ENCODE measurements at places on chromosomes 7 and 10.

DNA sequence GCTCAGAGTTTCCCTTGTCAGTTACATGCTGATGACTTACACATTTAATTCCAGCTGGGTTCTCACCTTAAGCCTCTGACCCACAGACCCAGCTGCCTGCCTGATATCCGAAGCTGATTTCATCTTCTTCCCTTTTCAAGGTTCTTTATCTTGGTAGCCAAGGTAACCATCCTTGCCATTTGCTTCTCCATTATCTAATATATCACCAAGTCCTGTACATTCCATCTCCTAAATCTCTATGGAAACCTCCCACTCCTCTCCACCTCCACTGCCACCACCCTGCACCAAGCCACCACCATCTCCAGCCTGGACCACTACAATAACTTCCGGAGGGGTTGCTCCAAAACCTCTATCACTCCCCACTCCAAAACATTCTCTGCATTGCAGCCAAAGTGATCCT is 19.9 kb downstream of the SCRN1 start:
- DNase-seq, result no peak

GRCh38 chr7:129258649-129259389 is 34.0 kb downstream of the AHCYL2 start:
- DNase-seq, result no peak

DNA sequence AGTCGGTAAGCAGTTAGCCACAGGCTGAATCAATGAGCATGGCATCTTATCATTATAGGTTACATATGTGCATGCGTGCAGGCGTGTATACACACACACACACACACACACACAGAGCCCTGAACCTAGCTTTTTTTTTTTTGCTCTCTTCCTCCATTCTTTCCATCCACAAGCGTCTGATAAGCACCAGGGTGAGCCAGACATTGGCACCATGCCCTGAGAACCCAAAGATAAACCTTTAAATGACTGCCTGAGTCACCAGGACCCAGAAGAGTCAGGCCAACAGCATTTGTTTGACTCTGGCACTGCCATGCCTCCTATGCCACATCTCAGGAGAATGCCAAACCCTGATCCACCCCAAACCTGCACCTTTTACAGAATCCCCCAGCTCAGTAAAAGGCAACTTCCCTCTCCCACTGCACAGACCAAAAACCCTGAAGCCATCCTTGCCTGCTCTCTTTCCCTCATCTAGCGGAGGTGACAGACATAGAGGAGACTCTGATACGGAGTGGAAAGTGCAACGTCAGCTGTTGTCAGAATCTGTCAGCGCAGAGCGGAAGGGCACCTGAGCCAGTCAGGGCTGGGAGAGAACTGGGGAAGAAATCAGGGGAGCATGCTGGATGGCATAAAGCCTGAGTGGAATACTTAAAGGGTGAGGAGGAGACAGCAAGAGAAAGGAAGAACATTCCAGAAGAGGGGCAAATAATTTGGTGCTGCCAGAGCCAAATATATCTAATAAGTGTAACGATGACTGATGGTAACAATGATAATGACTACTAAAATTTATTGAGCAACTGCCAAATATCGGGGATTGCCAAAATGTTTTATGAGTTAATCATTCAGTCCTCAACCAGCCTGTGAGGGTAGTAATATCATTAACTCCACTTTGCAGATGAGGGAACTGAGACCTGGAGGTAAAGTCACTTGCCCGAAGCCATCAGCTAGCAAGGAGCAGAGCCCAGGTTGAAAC is 3.2 kb downstream of the PARP12 start:
- no peak for DNase-seq

DNA sequence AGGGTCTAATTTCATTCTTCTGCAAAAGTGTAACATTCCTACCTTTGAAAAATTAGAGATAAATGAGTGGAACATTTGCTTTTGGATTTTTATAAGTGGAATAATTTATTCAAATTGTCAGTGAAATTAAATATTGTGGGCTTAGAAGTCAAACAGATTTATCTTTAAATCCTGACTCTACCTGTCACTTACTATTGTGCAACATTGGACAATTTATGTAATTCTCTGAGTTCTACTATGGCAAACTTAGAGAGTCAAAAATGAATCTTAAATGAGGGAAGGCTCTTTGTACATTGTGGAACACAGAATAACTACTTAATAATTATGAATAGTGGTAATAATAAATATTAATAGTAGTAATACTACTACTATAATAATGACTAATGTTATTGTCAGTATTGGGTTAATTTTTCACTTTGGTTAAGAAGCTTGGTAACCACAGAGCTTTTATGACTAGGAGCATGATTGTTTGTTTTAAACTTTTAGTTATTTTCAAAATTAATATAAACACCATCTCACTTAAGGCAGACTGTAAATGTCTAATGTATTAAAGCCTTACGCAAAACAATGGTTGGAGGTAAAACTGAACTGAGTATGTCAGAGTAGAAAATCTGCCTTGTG is 70.0 kb downstream of the PRKG1 start:
- no peak for DNase-seq

GRCh38 chr10:105586451-105587098 is 945.5 kb downstream of the SORCS3 start:
- no peak for DNase-seq

- no peak for DNase-seq
Observed at GRCh38 chr7:67696124-67696523, 699.5 kb downstream of the TYW1 start.

- DNase-seq, result no peak
Observed at GRCh38 chr7:6718124-6718523, 11.4 kb upstream of the ZNF12 start.

DNA sequence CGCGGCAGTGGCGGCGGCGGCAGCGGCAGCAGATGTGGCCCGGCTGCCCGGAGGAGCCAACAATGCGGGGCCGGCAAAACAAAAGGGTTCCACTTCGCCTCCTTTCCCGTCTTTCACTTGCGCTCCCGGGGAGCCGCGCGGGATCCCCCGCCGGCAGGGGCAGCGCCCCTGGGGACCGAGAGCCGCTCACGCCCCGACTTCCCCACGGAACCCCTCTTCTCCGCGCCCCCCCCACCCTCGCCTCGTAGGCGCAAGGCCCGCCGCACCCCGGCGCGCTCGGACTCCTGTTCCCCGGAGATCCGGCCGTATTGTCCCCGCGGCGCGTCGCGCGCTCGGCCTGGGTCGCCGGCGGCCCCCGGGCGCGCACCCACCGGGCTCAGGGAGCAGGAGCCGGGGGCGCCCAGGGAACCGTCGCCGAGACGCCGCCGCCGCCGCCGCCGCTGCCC is 854 bp downstream of the CTBP2 start:
- no peak for DNase-seq

DNA sequence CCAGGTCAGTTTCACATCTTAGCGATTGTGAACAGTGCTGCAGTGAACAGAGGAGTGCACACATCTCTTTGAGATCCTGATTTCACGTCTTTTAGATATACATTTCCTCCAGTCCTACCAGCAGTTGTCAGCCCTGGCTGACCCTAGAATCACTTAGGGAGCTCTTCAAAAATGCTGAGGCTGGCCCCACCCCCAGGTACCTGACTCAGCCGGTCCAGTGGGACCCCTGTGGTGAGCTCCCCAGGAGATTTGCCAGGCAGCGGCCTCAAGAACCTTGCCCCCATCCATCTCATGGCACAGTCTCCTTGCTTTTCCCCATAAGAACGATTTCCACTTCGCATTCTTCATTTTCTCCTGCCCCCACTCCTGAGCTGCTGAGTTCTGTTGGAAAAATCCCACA is 45.5 kb downstream of the TEX36 start:
- no peak for DNase-seq

DNA sequence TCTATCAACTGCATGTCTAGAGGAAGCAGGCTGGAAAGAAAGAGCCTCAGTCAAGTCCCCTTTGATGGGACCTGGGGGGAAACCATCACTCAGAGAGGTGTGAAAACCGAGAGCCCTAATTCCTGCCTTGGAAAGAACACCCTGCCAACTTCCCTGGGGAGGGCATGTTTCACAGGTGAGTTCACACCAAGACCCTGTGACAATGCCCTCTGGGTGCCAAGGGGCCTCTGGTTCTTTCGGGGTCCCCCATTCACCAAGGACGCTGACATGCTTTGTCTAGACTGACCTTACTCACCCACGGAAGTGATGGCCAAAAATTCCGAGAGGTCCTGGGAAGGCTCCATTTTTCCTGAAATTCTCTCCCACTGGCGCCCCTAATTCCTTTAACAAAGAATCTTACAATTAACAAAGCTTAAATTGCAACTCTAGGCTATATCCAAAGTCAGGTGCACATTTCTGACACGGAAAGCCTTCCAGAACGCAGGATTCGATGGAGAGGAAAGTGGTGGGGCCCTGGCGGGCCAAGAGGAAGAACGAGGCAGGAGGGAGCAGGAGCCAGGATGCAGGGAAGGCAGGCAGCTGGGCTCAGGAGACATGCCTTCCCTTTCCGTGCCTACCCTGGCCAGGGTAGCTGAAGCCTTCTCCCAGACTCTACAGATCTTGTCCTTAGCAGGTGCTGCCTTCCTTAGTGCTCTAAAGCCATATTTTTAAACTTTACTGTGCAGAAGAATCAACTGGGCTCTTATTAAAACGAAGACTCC is 23.7 kb downstream of the VSTM4 start:
- DNase-seq, result no peak

DNA sequence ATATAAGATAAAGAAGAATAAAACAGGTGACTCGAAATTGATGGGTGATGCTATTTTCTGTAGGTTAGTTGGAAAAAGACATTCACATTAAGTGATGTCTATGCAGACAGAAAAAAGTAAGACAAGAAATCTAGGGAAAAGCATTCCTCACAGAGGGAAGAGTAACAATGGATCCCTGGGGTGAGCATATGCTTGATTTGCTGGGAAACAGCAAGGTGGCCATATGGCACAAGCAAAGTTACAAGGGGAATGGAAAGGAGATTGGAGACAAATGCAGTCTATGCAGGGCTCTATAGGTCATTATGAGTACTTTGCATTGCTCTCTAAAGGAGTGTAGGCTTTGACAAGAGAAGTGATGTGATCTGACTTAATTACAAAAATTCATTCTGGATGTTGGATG is 90.9 kb upstream of the ZNF804B start:
- DNase-seq, result no peak

DNA sequence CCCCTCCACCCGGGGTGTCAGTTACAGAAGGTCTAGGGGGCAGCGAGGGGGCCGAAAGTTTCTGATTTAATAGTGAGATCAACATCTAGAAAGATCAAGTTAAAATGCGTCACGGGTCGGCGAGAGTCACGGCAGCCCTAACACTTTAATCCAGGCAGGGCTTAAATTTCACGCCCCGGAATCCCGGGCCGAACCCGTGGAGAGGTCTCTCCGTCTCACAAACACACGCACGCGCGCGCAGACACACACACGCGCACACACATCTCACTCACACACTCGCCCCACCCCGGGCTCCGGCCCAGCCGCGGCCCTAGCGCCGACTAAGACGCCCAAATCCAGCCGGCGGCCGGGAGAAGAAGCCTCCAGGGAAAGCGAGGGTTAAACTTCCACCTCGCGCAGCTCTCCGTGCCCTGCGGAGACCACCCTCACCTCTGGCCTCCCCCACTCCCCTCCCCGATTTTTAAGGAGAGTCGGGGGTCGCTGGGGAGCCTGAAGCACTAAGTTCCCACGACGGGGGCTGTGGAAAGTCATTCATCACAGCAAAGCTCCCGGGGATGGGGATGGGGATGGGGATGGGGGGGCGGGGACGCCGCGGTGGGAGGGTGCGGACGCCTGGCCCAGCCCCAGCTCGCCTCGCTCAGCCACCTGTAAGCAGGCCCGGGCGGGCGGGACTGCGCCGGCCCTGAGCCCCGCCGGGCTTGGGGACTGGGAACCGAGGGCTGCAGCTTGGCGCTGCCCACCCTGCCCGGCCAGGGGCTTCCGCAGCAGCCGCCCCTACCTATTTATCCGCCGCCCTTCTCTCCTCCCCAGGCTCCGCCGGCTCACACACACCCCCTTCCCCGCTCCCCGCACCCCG is 1.6 kb downstream of the PDGFA start:
- no peak for DNase-seq

- DNase-seq, result no peak
Observed at GRCh38 chr10:24751716-24752115, 28.0 kb upstream of the ARHGAP21 start.

GRCh38 chr10:48439581-48440041 is 133.1 kb downstream of the MAPK8 start:
- DNase-seq, result no peak

DNA sequence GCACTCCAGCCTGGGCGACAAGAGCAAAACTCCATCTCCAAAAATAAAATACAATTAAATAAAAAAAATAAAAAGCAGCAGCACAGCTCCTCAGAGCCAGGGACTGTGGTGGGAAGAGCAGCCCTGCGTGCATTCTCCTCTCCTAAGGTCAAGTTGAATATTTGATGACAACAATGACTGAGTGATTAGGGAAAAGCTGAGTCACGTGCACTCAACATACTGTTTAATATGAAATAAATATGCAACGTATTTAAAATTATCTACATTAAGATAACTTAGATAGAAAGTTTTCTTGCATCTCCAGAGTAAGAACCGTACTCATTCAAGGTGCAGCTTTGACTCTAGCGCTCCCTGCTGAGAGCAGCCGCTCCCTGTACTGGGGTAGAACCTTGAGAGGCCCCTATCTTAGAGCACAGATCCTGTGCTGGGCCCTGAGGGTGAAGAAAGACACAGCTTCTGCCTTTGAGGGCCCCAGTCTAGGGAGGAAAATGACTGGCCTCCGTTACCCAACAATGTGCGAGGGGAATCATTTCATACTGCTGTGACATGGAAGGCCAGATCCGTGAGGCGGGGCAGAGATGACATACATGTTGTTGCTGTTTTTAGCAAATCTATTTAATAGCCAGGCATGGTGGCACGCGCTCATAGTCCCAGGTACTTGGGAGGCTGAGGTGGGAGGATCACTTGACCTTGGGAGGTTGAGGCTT is 81.1 kb downstream of the SVIL start:
- DNase-seq, result no peak

DNA sequence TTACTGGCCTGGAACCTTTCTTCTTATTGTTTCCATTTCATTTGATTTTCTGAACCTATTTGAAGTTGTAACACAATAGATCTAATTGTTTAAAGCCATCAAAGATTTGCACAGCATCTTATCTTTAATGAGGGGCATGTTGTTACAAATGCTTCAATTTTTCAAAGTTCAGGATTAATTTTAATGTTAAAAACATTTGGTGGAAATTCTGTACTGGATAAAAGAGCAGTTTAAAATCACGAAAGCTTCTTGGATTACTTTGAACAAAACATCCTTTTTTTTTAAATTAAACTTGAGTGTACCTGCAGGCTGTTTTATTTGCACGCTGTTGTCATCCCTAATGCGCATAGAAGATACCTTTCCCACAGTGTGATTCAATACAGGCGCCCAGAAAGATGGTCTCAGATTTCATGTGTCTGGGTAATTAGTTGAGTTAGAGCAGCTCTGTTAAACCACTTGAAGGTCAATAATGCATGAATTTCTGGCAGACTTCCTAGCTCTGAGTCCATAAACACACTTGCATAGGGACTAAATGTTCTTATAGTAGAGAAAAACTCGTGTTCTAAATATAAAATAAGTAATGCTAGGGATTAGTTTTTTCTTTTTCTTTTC is 29.3 kb upstream of the DDX50 start:
- DNase-seq, result no peak

Measured in esophagus squamous epithelium (tissue), 5 donors.